Activated CD4-positive, alpha-beta memory T cell treated with anti-CD3 and anti-CD28 coated beads, Interleukin-2, amount 10 ng/mL, durations not matched to agents 7 days and 5 days (primary cell): ENCODE measurements at places on chromosomes 12 and 14. TPM values are rescaled to one million over a fixed set of nuclear protein-coding genes. Genes with fewer than 3 reads are reported as not detected.

DNA sequence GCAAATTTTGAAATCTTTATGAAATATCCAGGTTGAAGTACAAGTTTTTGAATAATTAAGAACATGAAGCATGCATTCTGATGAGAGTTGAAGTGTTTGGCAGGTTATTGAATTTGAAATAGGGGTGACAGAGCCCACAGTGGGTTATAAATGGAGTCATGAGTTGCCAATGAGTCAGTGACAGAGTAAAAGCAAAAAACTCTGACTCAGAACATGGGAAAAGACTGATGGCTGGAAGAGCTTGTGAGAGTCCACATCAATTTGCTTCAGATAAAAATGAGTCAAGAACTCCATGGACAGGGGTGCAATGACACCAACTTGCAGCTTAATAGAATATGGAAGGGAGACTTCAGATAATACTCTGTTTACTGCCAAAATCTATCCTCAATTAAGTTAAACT lies 105.3 kb downstream of the SLC6A15 start:
- DNase-seq, result no peak

DNA sequence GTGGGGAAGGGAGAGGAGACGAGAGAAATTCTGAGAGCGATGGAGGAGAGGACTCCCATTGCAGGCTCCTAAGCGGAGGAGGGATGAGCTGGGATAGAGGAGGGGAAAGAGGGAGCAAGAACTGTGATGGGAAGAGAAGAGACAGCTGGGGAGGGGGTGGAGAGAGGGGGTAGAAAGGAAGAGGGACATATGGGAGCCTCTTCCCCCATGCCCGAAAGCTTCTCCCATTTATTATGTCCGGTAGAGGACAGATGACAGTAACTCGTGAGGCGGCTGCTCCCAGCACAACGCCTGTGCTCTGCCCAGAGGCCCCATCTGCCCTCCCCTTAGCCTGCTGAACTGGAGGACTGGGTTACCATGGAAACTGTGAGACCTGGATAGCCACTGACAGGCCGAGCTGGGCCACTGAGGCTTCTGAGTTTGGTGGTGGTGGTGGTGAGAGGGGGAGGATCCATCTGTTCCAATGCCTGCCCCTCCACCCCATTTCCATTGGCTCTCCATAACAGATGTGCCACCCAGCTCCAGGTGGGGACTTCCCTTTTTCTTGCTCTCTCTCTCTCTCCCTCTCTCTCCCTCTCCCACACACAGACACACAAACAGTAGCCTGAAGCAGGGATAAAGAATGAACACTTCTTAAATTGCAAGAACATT lies 8.3 kb downstream of the CPNE6 start:
- DNase-seq, result no peak

- no peak for DNase-seq
These were observed 238.7 kb downstream of the AKAP6 start for GRCh38 chr14:32567543-32568384.

GRCh38 chr12:116672842-116673516 lies 64.9 kb downstream of the SPRING1 start:
- peak; percentile 32 for DNase-seq

The APOLD1 gene
- total RNA-seq, result 9.9 TPM
